ENCODE measurements at places on chromosomes 11 and 22.

DNA sequence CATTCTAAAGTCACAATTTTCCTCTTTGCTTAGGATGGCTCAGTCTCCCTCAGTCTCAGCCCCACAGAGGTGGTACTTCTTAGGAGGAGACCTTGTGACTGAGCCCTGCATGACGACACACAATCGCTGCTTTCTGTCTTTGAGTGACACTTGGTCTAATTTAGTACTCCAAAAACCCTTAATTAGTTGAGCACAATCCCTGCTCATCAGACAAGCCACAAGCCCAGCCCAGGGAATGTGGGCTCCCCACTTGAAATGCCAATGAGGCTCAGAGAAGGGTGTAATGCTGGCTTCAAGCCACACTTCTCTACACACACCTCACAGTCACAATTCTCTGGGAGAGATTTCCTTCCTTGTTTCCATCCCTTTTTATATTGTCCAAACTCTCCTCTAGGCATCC lies 101.8 kb downstream of the FEZ1 start:
- DNase-seq = no peak

- DNase-seq = no peak
Measured at GRCh38 chr22:46854125-46854870, 91.8 kb downstream of the TBC1D22A start.

- no peak for DNase-seq
Measured at GRCh38 chr11:33375236-33375635, 118.1 kb downstream of the HIPK3 start.

GRCh38 chr11:95293116-95293515 lies 62.1 kb upstream of the SESN3 start:
- no peak for DNase-seq

DNA sequence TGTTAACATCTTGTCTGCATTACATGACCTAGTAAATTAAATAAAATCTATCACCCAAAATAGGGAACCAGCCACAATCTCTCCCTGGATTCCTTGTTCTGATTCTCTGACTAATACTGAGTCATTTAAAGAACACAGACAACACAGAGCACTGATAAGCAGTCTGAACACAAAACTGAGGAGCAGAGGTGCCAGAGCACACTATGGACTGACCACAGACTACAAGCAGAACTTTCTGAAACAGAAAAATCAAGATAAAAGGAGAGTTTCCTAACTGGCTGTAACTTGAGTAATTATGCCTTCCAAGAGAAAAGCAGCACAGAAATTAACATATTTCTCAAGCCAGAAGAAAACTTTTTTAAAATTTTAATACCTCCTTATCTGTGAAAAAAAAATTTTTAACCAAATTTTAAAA lies 128.8 kb downstream of the SGSM3 start:
- DNase-seq = no peak

GRCh38 chr11:10528121-10528520 lies 12.9 kb downstream of the RNF141 start:
- no peak for DNase-seq

- DNase-seq = no peak
Measured at GRCh38 chr11:119681361-119681910, 47.6 kb downstream of the NECTIN1 start.

DNA sequence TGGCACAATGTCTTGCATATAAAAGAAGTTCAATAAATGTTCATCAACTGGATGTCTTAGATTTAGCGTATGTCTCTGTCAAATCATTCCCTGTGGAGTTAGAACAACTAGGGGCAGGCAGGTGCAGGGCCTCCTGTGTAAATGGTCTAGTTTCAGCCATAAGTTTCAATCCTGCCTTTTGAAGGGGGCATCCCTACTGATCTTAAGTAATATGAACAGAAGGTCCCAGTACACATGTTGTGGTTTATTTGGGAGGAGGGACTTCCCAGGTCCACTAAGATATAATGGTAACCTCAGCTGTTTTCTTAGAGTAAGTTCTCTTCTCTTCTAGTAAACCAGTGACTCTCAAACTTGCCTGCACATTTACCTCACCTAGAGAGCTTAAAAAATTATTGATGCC lies 19.8 kb downstream of the TTC12 start:
- DNase-seq = no peak

DNA sequence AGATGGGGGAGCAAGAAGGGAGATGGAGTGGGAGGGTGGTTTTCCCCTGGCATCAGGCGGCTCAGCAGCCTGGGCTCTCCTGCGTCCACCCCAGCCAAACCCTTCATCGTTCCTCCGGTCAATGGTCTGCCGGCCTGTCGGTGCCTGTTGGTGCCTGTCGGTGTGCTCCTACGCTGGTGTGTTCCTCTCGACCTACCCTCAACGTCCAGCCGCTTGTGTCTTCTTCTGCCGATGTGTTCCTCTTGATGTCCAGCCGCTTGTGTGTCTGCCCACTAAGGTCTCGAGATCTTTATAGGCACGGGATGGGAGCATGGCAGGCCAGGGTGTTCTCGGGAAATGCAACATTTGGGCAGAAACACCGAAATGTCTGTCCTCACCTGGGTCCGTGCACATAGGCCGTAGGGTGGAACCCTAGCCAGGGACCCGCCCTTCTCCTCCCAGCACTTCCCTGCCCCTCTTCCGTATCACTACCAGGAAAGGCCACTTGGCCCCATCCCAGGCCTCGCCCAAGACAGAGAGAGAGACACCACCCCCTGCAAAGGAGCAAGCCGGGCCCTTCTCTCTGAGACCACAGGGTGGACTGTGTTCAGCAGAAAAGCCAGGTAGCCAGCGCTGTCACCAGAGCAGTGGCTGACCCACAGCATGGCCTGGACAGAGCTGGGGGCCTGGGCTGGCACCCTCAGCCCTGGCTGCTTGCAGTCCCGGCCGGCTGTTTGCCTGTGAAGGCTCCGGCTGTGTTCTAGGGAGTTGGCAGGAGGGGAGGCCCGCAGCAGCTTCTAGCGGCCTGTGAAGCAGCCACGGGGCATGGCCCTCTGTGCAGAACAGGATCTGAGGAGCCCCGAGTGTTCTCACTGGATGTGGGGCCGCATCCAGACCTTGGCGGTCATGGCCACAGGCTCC lies 61.6 kb upstream of the KCNQ1OT1 start:
- no peak for DNase-seq

DNA sequence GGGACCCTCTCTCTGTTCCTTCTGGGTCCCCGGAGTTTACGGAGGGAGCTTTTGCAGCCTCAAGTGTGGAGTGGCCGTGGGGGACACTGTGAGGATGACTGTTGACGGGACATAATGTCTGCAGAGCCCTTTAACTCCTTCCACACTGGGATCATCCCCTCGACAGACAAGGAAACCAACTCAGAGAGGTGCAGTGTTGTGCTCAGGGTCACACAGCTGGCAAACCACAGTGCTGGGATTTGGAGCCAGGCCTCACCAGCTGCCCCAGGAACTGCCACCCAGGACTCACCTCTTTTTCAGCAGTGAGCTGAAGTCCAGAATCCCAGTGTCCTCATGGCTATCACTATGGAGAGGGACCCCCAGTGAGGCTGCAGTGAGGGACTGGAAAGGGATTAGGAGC lies 5.4 kb downstream of the MYBPC3 start:
- DNase-seq = no peak
